CD4-positive, CD25-positive, alpha-beta regulatory T cell (primary cell): ENCODE measurements at places on chromosomes 6 and 20.

DNA sequence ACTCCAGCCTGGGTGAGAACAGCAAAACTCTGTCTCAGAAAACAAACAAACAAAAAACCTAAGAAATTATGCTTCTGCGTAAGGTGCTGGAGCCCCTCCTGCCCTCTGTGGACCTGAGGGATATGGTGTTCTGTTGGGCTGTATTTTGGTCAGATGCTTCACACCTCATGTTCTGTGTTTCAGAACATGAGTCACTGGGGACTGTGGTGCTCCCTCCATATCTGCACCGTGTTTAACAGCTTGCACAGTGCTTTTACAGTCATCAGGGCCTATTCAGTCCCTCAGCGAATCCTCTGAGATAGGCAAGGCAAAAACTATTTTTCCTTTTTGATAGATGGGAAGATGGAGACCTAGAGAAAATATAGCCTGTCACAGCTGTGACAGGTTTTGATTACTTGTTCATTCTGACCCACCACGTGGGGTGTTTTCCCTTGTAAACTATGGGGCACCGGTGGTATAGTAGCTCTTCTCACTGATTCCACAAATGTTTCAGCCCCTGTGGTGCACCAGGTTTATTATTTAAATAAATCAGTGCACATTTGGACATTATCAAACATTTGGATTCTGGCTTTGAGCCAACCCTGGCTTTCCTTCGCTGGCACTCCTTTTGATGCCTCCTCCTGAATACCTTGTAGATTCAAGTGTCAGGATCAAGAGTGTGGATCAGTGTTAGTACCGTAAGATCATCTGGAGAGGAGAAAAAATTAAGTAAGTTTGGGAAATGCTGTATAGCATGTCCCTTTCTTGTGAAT, 9.6 kb downstream of the TTPAL start:
- no peak for DNase-seq

- no peak for DNase-seq
Measured at GRCh38 chr20:47529840-47530239, 28.2 kb downstream of the NCOA3 start.

DNA sequence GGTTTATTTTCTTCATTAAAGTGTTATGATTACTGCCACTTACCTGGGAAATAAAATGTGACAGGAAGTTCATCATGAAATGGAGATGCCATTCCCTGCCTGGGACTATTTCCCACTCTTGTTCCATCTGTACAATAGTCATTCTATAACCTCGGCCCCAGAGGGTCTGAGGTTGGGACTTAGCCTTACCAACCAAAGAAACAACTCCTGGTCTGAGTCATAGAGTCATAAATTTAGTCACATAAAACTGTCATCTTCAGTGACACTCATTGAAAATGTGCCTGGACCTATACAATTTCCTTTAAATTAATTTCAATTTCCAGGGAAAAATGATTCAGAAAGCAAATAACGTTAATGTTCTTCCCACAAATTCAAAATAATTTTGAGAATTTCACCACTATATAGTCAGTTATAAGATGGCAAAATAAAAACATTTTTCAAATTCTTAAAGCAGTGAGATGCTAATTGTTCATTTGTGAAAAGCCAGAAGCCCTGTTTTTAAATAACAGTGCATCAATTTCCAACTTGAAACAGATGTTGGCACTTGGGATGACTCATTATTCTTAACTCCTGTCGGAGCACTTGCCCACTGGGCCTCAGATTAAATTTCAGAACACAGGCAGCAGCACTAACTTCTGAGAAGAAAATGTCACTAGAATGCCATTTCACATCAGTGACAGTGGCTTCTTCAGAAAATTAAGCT, 201.2 kb upstream of the SMLR1 start:
- DNase-seq, result no peak

DNA sequence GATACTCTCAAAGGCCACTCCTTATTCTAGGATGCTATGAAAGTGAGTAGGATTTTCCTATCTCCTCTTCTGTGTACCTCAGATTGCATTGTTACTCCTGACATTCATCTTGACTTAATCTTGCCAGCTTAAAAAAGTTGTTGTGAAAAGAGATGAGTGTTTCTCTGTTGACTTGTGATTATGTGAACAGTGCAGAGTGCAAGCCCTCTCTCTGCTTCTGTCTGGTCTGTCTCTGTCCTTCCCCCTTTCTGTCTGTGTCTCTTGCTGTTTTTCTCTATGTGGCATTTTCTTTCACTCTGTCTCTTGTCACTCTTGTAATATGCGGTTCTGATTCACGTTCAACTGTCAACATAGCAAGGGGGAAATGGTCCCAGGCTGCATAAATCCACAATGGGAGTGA, 306.6 kb downstream of the FARS2 start:
- no peak for DNase-seq

DNA sequence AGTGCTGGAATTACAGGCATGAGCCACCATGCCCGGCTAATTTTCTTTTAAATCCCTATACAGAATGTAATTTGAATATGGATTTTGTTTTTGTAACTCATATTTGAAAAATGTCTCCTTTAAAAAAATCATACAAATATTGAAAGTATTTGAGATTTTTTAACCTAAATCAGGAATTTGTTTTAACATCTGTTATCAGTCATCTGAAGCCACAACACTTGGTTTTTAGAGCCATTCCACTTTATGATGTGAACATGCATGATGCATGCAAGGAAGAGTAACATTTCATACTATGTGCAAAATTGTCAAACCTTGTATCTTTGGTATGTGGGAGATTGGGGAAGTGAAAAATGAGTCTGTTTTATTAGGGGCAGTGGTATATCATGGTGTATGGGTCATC, 124.5 kb upstream of the AHI1 start:
- DNase-seq, result no peak

DNA sequence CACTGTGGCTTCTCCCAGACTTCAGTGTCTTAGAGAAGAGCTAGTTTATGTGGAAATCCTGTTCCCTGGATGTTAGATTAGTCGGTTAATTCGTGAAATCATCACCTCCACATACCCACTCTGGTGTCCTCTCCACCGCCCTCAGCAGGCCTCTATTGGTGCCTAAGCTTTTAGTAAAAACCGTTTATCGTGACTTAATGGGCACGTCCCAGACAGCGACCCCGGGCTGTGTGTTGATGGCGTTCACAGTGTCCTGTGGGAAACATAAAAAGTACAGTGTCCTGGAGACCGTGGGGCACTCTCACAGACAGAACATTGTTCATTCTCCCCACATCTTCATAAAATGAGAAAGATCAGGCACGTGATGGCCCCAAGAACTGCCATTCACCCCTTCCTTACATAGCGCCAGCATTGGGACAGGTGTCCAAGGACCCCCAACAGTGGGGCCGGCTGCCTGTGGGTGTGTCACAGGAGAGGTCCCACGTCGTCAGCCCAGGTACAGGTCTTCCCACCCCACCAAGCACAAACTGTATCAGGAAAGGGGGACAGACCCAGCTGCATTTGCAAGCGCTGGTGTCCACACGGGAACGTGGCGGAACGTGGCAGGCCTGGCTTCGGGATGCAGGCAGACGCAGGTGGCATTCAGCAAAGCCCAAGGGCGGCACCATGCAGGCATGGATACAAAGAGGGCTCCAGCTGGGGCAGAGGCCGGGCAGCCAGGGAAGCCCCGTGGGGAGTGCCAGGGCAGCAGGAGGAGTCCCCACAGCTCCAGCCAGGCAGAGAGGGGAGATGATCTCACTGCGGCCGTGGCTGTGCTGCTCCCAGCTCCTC, 237.7 kb downstream of the DLL1 start:
- no peak for DNase-seq

DNA sequence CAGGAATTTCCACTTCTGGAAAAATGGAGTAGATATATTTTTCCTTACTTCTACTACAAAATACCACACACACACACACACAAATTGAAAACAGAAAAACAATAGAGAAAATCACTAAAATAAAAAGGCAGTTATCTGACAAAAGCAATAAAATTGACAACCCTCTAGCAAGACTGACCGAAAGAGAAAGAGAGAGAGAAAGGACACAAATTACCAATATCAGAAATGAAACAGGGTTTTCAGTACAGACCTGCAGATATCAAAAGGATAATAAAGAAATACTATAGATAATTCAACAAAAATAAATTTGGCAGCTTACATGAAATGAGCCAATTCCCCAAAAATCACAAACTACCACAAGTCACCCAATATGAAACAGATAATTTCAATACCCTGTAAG, 104.7 kb downstream of the OPRM1 start:
- no peak for DNase-seq

GRCh38 chr20:24043294-24043693, 54.7 kb upstream of the GGTLC1 start:
- no peak for DNase-seq

- no peak for DNase-seq
Measured at GRCh38 chr20:62840244-62841197, 21.1 kb downstream of the TCFL5 start.

DNA sequence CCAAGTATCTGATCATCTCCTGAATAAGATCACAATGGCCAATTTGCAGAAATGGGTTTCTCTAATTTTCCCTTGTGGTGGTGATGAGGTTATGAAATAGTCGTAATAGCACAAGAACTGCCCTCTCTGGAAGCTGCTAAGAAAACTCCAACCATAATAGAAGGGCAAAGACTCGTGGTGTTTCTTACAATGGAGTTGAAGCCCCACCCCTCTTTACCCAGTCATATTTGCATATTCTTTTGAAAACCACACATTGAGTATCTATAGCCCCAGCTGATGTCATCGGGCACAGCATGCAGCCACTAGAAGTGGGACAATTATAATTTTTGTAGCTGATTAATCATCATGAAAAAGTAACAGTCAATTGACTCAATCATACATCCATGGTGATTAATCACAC, 452.1 kb upstream of the POU3F2 start:
- DNase-seq, result no peak

GRCh38 chr20:17570347-17571152, 675 bp downstream of the DSTN start:
- peak; percentile 34 for DNase-seq

GRCh38 chr6:4563156-4563555, 213.0 kb upstream of the CDYL start:
- no peak for DNase-seq

GRCh38 chr6:4388675-4389074, 253.3 kb upstream of the ECI2 start:
- no peak for DNase-seq

- DNase-seq, result peak; percentile 28
Measured at GRCh38 chr6:158060455-158061360, 79.0 kb downstream of the SYNJ2 start.

- DNase-seq, result no peak
Measured at GRCh38 chr6:132062626-132063025, 111.5 kb upstream of the CCN2 start.

- DNase-seq, result no peak
Measured at GRCh38 chr20:10758446-10758845, 84.6 kb upstream of the JAG1 start.

- DNase-seq, result no peak
Measured at GRCh38 chr6:167512696-167513375, 187.9 kb downstream of the TTLL2 start.

GRCh38 chr20:17887331-17888030, 81.1 kb downstream of the SNX5 start:
- DNase-seq, result no peak

DNA sequence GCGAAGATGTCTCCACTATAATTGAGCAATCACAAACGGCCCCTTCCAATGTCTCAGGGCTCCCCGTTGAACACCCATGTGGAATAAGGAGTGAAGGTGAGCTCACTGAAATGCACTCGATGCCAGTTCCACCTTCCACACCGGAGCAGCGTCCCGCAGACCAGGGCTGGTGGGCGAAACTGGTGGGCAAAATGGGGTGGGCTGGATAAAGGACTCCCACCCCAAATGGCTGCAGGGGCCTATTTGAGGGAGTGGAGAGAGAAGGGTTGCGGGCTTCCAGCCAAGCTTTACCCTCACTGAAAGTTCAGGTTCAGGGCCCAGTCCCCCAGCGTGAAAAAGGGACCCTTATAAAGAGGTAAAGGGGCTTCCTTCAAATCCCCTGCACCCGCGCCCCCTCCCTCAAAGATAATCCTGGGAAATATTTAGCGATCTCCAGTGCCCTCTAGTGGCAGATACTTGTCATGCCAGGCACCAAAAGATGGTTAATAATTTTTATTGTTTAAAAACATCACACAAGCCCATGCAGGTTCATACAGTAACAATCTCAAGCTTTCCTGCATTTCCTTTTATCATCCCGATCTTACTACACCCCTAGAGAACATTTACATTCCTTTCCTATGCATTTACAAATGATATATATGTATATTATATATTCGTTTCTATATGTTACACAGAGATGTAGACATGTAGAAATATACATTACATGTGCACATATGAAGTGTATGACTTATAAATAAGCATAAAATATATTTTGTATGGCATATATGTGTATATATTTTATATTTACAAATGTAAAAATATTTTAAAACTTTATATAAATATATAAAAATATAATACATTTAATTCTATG, 58.2 kb upstream of the NKX2-2 start:
- no peak for DNase-seq

- DNase-seq, result no peak
Measured at GRCh38 chr6:85644279-85644762, 1.6 kb upstream of the SYNCRIP start.

DNA sequence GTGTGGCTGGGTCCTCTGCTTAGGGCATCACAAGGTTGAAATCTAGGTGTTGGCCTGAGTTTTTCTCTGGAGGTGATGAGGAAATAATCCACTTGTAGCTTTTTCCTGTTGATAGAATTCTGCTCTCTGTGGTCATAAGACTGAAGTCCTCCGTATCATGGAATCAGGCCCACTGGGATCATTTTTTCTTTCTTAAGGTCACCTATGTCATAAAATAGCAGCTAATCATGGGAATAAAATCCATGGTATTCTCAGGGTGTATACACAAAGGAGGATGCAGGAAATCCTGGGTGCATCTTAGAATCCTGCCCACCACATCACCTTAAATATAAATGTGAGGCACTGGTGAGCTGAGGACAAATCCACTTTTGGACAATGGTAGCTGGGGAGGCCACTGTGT, 72.7 kb downstream of the PRDM1 start:
- no peak for DNase-seq

GRCh38 chr6:6826095-6826901, 237.8 kb downstream of the LY86 start:
- no peak for DNase-seq

- DNase-seq, result no peak
Measured at GRCh38 chr20:12047838-12048432, 130.2 kb downstream of the BTBD3 start.

- DNase-seq, result no peak
Measured at GRCh38 chr6:139361211-139361610, 13.2 kb downstream of the CITED2 start.

GRCh38 chr6:107423474-107423990, 35.8 kb downstream of the PDSS2 start:
- DNase-seq, result no peak

DNA sequence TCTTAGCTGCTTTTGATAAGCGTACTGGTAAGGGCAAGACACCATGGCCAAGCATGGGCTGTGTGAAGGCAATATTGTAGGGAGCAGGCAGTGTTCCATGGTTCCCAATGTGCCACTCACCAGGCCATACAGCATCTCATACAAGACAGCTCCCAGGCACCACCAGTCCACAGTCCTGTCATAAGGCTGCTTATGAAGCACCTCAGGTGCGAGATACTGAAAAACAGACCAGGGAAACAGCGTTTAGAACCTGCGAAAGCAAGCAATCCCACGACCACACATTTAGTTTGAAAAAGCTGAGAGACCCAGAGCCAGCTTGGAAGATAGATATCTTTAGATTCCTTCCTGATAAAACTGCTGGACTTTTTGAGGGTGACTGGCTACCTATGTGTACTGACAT, 119.1 kb upstream of the SLC2A12 start:
- DNase-seq, result no peak

- DNase-seq, result no peak
Measured at GRCh38 chr20:36812594-36813463, 39.3 kb upstream of the DSN1 start.

GRCh38 chr20:36937402-36937770, 14.1 kb downstream of the SAMHD1 start:
- no peak for DNase-seq

GRCh38 chr6:90893400-90893799, 306.5 kb upstream of the MAP3K7 start:
- no peak for DNase-seq
